ENCODE measurements at places on chromosomes 16 and 17. TPM values are rescaled to one million over a fixed set of nuclear protein-coding genes. Genes with fewer than 3 reads are reported as not detected.

Gene SLX1B
- total RNA-seq, result 49.2 TPM

Gene CACNG3
- total RNA-seq, result not detected

Gene CMTM1
- total RNA-seq, result 13.6 TPM

- H3K4me3 ChIP-seq, result no peak overlapping the region
- H3K27ac ChIP-seq, result no peak overlapping the region
- DNase-seq, result no peak
- no peaks in the 10 kb centered on the region for H3K4me1 ChIP-seq
- no peaks in the 10 kb centered on the region for H3K27me3 ChIP-seq
Measured at GRCh38 chr16:84302111-84302954, 7.7 kb downstream of the WFDC1 start.

DNA sequence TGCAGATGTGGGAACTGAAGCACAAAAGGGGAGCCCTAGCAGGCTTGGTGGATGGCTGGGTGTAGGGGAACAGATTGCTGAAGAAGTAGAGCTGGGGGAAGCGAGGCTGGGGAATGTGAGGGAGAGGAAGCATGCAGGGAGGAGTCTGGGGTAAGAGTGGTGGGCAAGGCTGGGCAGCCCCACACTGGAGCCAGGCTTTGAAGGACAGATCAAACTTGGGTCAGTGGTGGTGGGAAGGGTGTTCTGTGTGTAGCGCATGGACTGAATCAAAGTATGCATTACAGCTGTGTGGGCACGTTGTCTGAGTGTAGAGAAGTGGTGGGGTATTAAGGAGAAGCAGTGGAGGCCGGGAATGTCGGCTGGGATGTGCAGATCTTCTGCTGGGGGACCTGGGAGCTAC lies 116.0 kb downstream of the CYLD start:
- H3K4me3 ChIP-seq, result no peak overlapping the region
- H3K27ac ChIP-seq, result no peak overlapping the region
- H3K27me3 ChIP-seq, result peaks cover 3% of the 10 kb centered on the region

- H3K36me3 ChIP-seq, result no peaks in the 10 kb centered on the region
- H3K4me1 ChIP-seq, result peaks cover 6% of the 10 kb centered on the region
- DNase-seq, result no peak
- H3K27me3 ChIP-seq, result peaks cover 24% of the 10 kb centered on the region
- H3K4me3 ChIP-seq, result no peak overlapping the region
Measured at GRCh38 chr17:50684612-50685333, 22.9 kb downstream of the ANKRD40 start.

DNA sequence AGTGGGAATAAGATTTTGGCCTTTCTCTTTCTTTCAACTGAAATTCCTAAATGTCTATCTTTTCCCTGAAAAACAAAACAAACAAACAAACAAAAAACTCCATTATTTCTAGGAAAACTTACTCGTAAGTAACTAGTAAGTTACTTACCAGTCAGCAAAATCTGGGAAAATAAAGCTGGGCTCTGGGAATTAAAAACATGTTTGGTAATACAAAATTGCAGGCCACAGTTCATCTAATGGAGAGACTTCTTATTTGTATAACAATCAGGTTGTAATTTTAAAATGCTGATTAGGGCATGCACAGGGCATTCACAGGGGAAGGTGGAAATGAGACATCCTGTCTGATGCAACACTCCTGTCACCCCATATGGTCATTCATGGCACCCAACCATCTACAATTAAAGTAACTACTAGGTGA lies 3.8 kb upstream of the WIPI1 start:
- peak; percentile 49 for DNase-seq
- peak overlapping the region; percentile 91 for H3K27ac ChIP-seq
- H3K36me3 ChIP-seq, result peaks cover 2% of the 10 kb centered on the region
- no peaks in the 10 kb centered on the region for H3K27me3 ChIP-seq

- peaks cover 56% of the 10 kb centered on the region for H3K4me1 ChIP-seq
- DNase-seq, result no peak
- H3K27me3 ChIP-seq, result no peaks in the 10 kb centered on the region
- peak overlapping the region; percentile 63 for H3K27ac ChIP-seq
Measured at GRCh38 chr17:3959921-3960601, 4.2 kb downstream of the ATP2A3 start.
